ENCODE measurements at places on chromosomes 4 and X.
A peak's percentile ranks its signal among the peaks of the same experiment; 100 is the strongest.

GRCh38 chr4:169315530-169316343 lies 45.0 kb upstream of the SH3RF1 start:
- DNase-seq: no peak

DNA sequence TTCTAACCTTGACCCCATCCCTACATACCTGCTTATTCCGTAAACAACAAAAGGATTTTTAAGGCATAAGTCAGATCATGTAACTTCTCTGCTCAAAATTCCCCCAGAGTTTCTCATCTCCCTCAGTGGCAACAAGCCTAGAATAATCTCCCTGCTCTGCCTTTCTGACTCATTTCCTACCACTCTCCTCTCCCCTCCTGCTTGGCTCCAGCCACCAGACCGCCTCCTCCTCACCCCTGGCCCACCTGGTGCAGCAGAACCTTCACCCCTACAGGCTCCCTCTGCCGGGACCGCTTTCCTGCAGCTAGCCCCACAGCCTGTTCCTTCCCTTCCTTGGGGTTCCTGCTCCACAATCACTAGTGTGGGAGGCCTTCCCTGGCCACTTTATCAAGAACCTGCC lies 32.1 kb downstream of the TSPAN5 start:
- DNase-seq: no peak

DNA sequence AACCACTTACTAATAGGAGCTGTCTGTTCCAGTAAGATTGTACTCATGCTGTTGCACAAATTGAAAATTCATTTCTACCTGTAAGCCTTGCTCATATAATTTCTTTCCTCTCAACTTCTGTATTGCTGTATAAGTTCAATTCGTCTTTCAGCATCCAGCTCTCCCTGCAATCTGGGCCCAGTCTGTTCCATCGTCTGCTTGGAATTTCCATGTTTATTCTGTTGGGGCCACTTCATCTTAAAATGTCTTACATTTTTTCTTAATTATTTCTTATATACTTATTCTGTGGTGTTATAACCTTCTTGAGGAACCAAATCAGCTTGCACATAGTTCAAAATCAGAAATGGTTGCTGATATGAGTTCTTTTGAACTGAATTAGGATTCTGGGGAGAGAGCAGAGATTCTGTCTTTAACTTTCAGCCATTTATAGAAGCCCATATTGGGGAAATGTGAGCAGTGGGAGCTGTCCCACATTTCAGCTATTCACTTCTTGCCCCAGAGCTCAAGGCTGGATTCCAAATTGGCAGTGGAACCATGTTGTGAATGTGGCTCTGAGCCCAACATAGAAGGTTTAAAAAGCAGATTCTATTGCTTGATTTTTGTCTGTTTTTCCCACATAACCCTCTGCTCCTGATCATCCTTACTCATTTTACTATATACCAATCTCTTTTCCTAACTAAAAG lies 291.9 kb downstream of the BMPR1B start:
- DNase-seq: no peak

DNA sequence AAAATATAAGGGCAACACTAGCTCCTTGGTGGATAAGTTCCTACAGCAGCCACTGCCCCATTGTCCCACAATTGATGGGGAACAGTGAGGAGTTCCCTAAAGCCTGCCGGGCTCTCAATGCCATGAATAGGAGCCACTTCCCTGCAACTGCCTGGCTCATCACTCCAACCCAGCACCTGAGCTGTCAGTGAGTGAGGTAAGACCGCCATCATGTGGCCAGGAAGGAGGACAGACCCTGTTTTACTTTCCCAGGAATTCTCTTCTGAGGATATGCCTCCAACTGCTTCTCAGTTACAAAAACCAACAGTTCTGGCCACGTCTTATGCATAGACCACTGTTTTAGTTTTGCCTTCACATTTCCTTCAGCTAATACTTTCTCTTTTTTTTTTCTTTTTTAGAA lies 45.5 kb downstream of the SRPX start:
- DNase-seq: no peak

GRCh38 chr4:108008721-108009120 lies 19.0 kb downstream of the HADH start:
- no peak for DNase-seq

GRCh38 chrX:63275127-63275526 lies 76.0 kb downstream of the SPIN4 start:
- DNase-seq: no peak

DNA sequence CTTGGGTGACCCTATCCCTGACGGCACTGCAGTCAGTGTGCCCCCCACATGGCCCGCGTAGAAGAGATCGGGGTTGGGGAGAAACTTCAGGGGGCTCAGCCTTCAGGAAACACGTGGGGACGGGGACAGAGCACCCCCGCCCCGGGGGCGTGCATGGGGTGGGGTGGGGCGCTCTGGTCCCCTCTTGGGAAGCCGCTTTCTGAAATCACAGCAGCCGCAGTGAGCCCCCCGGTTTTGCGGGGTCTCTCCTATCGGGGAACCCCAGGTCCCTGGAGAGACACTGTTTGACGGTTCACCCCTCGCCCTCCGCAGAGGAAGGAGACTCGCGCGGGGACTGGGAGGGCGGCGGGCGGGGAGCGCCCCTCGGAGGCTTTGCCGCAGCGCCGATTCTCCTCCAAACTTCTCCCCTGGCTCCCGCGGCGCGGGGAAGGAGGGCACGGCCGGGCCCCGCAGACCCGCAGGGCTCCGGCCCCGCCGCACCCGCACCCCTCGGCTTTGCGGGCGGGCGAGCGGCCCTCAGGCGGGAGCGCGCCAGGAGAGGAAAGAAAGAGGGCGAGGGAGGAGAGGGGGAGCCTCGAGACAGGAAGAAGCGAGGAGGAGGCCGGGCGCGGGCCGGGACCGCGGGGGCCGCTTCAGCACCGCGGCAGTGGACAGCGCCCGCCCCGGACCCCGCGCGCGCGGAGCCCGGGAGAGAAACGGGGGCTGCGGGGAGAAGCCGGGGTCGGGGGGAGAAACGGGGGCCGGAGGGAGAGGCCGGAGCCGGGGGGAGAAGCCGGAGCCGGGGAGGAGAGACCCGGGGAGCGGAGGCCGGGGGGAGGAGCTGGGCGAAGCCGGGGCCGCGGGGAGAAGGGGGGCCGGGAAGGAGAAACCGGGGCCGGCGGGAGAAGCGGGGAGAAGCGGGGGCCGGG lies 612 bp downstream of the CPLX1 start:
- peak; percentile 22 for DNase-seq

DNA sequence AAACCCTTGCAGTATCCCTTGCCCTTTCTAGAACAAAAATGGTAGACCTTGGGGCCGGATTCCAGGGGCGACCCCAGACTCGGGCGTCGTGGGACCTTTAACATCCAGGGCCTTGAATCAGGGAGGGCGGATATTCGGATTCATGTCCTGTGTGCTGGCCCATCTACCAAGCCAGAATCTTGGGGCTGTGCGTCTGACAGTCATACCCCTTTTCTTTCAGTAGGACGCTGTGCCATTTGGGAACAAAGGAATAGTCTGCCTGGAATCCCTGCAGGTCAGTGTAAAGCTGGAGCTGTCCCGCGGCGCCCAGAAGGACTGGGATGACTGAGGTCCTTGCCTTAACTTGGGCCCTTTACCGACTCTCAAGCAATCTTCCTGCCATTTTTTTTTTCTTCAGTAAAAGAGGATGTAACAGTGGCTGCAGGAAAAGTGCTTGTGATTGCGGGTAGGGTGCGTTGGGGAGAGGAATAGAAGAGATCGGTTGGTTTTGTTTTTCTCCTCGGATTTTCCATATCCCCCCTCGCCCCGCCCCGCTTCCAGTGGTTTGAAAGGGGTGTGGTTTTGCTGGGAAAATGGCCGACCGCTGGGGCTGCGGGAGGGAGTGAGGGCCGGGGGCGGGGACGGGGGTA lies 518 bp downstream of the ARMCX1 start:
- no peak for DNase-seq

DNA sequence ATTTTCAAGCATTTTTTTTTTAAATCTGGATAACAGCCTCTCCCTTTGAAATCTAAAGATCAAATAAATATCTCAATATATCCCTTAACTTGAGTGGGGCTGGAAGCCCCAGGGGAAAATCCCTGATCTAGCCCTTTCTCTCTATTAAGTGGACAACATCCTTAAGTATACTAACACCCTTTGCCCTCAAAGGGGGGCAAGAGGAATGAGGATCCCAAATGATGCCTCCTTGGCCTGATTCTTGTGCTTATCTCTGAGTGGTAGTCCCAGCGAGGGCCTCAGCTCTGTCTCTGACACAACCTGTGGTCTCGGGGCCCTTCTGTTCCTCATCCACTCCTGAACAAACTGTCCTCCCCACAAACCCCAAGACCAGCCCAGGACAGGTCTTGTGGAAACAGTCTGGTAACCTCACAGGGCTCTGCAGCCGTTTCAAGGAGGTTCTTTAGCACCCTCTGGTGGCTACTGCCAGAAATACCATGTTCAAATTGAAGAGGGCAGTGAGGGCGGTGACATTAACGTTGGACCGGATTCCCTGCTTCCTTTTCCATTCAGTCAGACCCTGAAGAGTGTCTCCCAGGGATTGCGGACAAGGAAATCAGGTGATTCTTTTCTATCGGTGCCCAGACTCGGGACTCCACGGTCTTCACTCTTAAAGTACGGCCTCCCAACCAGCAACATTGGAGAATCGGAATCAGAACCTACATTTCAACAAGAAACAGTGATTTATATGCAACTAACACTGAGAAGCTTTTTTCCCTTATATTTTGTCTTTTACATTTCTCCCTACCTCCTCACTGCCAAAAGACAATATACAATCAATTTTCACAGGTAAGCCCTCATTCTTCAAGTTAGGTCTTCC lies 13.0 kb downstream of the CXCL13 start:
- DNase-seq: peak; percentile 6

- no peak for DNase-seq
These were observed 1.5 kb upstream of the TACR3 start for GRCh38 chr4:103721251-103721650.

DNA sequence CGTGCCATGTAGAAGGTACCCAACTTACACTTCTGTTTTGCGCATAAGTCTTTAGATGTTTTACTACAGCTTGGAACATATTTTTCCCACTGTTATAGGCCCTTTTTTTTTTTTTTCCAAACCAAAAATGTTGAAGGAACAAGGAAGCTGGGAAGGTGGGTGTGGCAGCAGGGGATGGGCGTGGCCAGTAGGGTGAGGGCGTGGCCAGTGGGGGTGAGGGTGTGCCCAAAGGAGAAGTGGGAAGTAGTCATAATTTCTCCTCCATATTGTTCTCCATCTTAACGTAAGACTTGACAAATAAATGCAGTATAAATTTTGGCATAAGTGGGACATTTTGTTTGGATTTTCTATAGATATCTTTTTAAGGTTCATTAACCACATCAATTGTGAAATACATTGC lies 30.4 kb downstream of the CLDN22 start:
- no peak for DNase-seq

- DNase-seq: peak; percentile 32
These were observed at the start of gene ANKRD50 for GRCh38 chr4:124712372-124713184. TSS of gene ANKRD50 (minus strand) at chr4:124712732. CDS start at chr4:124710511, 2,221 bp downstream.

GRCh38 chrX:153688071-153688470 lies 345 bp downstream of the SLC6A8 start:
- no peak for DNase-seq

Data from activated CD8-positive, alpha-beta memory T cell treated with anti-CD3 and anti-CD28 coated beads for 1 hour (primary cell).